Nephron progenitor cell (in vitro differentiated cells): ENCODE measurements at places on chromosomes 6 and 20.

- peaks cover 3% of the 10 kb centered on the region for H3K27me3 ChIP-seq
- H3K27ac ChIP-seq, result peak overlapping the region; percentile 30
- H3K36me3 ChIP-seq, result peaks cover 43% of the 10 kb centered on the region
- peak overlapping the region; percentile 34 for H3K4me3 ChIP-seq
Measured at GRCh38 chr20:41052742-41053419, 24.3 kb downstream of the TOP1 start.

- peaks cover 73% of the 10 kb centered on the region for H3K27me3 ChIP-seq
- H3K36me3 ChIP-seq, result no peaks in the 10 kb centered on the region
- no peak for DNase-seq
- H3K27ac ChIP-seq, result no peak overlapping the region
- H3K4me1 ChIP-seq, result peaks cover 11% of the 10 kb centered on the region
- H3K4me3 ChIP-seq, result peak overlapping the region; percentile 48
Measured at GRCh38 chr6:136792095-136792409, 225 bp downstream of the MAP3K5 start.

GRCh38 chr6:83117802-83118201 lies 50.3 kb downstream of the DOP1A start:
- no peaks in the 10 kb centered on the region for H3K27me3 ChIP-seq
- no peaks in the 10 kb centered on the region for H3K4me1 ChIP-seq
- no peak overlapping the region for H3K4me3 ChIP-seq
- peaks cover 7% of the 10 kb centered on the region for H3K36me3 ChIP-seq
- no peak for DNase-seq

GRCh38 chr6:69868252-69868804 lies 2.0 kb downstream of the COL19A1 start:
- H3K4me1 ChIP-seq, result peaks cover 18% of the 10 kb centered on the region
- H3K27me3 ChIP-seq, result peaks cover 64% of the 10 kb centered on the region
- H3K27ac ChIP-seq, result no peak overlapping the region
- DNase-seq, result no peak
- peak overlapping the region; percentile 82 for H3K4me3 ChIP-seq
- no peaks in the 10 kb centered on the region for H3K36me3 ChIP-seq

- H3K27ac ChIP-seq, result no peak overlapping the region
- H3K36me3 ChIP-seq, result no peaks in the 10 kb centered on the region
- H3K4me3 ChIP-seq, result peak overlapping the region; percentile 83
- H3K4me1 ChIP-seq, result peaks cover 16% of the 10 kb centered on the region
- no peak for DNase-seq
Measured at GRCh38 chr6:117264369-117264691, 1.0 kb upstream of the VGLL2 start.

DNA sequence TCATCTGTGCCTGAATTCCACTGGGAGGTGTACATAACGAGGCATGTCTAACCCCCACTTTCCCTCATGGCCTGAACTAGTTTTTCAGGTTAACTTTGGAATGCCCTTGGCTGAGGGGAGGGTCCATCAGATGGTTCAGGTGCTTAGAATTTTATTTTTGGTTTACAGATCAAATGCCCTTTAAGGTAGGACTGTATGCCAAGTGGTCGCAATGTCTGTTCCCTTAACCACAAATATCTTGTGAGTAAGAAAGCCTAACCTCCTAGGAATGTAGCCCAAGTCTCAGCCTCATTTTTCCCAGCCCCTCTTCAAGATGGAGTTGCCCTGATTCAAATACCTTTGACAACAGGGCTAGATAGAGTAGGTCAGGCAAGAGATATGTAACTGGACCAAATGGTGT lies 78.4 kb downstream of the RNASET2 start:
- H3K27me3 ChIP-seq, result peaks cover 15% of the 10 kb centered on the region
- no peaks in the 10 kb centered on the region for H3K36me3 ChIP-seq
- H3K4me1 ChIP-seq, result no peaks in the 10 kb centered on the region
- no peak for DNase-seq

DNA sequence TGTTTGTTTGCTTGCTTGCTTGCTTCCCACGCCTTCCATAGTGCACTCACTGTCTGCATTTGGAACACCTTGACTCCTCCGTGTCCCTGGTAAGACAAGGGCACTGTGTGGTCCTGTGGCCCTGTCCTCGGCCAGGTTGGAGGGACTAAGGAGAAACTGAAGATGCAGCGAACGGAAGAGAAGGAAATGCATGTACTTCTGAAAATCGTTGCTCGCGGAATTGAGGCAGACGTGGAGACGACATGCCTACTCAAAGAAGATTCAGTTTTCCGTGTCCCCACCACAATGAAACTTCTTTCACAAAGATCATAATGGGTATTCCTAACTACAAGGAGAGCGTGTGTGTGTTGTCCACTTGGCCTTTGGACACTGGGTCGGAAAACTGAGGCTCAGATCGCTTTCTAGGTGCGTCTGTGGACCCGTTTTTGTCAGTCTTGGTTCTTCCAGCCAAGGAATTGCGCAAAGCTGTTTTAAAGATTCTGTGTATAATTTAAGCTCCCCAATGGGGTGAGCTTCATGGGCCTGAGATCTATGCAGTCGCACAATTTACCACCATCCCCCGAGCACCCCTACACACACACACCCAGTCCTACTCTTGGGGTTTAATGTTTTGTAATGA lies 120.4 kb upstream of the ZNF184 start:
- H3K4me1 ChIP-seq, result no peaks in the 10 kb centered on the region
- peak; percentile 21 for DNase-seq
- H3K4me3 ChIP-seq, result no peak overlapping the region

- peaks cover 3% of the 10 kb centered on the region for H3K27me3 ChIP-seq
- peaks cover 58% of the 10 kb centered on the region for H3K4me1 ChIP-seq
- peaks cover 13% of the 10 kb centered on the region for H3K36me3 ChIP-seq
- DNase-seq, result no peak
Measured at GRCh38 chr6:87697581-87698546, 4.2 kb downstream of the AKIRIN2 start.

DNA sequence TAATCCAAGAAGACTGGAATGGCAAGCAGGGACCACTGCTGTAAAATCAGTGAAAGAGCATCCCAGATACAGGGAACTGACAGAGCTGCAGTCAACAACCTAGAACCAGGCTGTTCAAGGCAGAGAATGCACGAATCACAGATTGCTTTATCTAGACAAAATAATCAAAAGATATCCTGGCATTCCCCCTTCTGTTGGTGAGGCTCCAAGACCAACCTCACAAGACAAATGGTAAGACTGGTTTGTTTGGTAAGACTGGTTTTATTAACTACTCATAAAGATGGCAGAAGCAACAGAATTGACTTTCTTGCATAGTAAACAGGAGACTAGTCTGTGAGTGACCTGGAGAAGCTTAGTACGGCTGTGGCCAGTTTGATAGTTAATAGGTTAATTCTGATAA lies 88.8 kb upstream of the AHI1 start:
- peaks cover 3% of the 10 kb centered on the region for H3K36me3 ChIP-seq
- H3K4me1 ChIP-seq, result no peaks in the 10 kb centered on the region
- no peak overlapping the region for H3K4me3 ChIP-seq
- H3K27me3 ChIP-seq, result peaks cover 4% of the 10 kb centered on the region
- no peak for DNase-seq

GRCh38 chr6:166201878-166202277 lies 34.2 kb upstream of the TBXT start:
- no peak overlapping the region for H3K4me3 ChIP-seq
- no peak for DNase-seq
- H3K27me3 ChIP-seq, result peaks cover 9% of the 10 kb centered on the region
- H3K27ac ChIP-seq, result no peak overlapping the region

DNA sequence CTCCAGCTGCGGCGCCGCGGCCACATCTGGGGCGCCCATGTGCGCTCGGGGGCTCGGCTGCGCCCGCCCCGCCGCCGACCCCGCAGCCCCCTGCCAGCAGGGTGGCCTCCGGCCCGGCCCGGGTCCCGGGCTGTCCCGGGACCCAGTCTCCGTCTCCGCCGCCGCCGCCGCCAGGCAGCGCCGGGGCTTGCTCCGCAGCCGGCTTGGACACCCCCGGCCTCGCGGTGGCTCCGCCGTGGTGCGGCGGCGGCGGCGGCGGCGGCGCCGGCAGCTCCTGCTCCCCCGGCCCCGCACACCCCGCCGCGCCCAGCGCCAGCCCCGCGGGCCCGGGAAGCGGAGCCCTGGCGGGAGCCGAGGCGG lies 219 bp downstream of the ISM1 start:
- H3K4me1 ChIP-seq, result peaks cover 57% of the 10 kb centered on the region
- H3K27ac ChIP-seq, result no peak overlapping the region
- peak overlapping the region; percentile 84 for H3K4me3 ChIP-seq
- DNase-seq, result no peak
- H3K36me3 ChIP-seq, result peaks cover 12% of the 10 kb centered on the region
- H3K27me3 ChIP-seq, result peaks cover 33% of the 10 kb centered on the region

DNA sequence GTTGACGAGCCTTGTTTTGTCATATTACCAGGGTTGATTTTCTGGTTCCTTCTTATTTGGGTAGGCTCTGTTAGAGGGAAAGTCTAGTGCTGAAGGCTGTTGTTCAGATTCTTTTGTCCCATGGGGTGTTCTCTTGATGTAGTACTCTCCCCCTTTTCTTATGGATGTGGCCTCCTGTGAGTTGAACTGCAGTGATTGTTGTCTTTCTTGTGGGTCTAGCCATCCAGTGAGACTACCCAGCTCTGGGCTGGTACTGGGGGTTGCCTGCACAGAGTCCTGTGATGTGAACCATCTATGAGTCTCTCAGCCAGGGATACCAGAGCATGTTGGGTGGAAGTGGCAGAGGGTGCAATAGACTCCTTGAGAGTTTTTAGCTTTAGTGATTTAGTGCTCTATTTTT lies 680.6 kb downstream of the RFPL4B start:
- no peaks in the 10 kb centered on the region for H3K27me3 ChIP-seq
- DNase-seq, result no peak
- H3K4me3 ChIP-seq, result no peak overlapping the region
- no peaks in the 10 kb centered on the region for H3K4me1 ChIP-seq

DNA sequence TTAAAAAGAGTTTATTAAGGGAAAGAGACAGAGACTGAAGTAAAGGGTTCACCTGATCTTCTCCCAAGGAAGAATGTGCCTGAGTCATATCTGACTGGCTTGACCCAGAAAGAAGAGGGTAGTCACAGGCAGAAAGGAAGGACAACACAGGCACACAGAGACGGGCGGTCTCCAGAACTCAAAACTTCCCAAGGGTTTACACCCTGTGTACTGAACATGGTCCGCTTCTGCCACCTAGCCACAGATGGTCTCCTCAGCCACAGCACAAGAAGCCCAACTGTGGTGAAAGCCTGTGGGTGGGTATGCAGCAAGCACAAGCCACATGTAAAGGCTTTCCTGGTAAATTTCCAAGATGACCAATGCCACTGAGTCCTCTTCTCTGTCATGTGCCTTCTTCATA lies 17.2 kb downstream of the UNC5CL start:
- no peak overlapping the region for H3K27ac ChIP-seq
- H3K36me3 ChIP-seq, result peaks cover 43% of the 10 kb centered on the region
- H3K27me3 ChIP-seq, result peaks cover 4% of the 10 kb centered on the region
- no peak for DNase-seq
- no peak overlapping the region for H3K4me3 ChIP-seq
- peaks cover 13% of the 10 kb centered on the region for H3K4me1 ChIP-seq

DNA sequence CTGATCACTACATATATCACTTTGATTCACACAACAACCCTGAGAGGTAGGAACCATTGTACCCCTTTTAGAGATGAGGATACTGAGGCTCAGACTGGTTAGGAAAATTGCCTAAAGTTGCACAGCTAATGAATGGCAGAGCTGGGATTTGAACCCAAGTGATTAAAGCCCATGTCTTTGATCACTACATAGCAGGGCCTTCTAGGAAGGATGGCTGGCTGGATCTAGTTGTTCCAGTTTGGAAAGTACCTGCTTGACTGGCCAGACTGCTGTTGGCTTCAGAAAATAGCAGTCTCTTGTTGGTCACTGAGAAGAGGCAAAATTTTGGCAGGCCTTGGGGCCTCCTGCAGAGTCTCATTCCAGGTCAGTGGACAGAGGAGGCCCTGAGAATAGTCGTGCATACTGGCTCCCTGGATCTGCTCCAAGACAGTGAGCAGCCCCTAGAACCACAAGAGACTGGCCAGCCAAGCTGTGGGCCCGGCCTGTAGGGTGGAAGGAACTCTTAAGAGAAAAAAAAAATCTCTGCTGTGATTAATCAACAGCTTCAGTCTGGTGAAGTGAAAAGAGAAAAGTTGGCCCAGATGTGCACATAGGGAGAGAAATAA lies 17.5 kb downstream of the PPARD start:
- DNase-seq, result no peak
- peak overlapping the region; percentile 99 for H3K27ac ChIP-seq
- peaks cover 2% of the 10 kb centered on the region for H3K27me3 ChIP-seq

GRCh38 chr6:14601490-14601889 lies 483.9 kb downstream of the CD83 start:
- H3K27ac ChIP-seq, result no peak overlapping the region
- H3K4me1 ChIP-seq, result peaks cover 16% of the 10 kb centered on the region
- no peak overlapping the region for H3K4me3 ChIP-seq

DNA sequence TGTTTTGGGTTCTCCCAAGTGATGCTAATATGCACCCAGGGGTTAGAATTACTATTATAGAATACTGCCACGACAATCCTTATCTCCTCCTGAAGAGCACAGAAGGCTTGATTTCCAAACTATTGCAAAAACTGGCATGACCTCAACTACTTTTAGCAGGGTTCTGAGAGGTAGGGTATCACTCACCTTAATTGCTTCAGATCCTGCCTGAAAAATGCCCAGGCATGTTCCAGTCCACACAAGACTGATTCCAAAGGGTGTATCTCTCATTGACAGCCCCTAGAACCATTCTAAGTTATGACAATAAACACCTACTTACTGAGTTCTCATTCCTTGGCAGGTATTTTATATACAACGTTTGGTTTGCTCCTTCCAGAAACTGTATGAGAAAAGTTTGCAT lies 5.0 kb upstream of the DSE start:
- no peak overlapping the region for H3K4me3 ChIP-seq
- DNase-seq, result no peak
- H3K36me3 ChIP-seq, result peaks cover under 1% of the 10 kb centered on the region
- H3K4me1 ChIP-seq, result peaks cover 10% of the 10 kb centered on the region
- no peak overlapping the region for H3K27ac ChIP-seq

DNA sequence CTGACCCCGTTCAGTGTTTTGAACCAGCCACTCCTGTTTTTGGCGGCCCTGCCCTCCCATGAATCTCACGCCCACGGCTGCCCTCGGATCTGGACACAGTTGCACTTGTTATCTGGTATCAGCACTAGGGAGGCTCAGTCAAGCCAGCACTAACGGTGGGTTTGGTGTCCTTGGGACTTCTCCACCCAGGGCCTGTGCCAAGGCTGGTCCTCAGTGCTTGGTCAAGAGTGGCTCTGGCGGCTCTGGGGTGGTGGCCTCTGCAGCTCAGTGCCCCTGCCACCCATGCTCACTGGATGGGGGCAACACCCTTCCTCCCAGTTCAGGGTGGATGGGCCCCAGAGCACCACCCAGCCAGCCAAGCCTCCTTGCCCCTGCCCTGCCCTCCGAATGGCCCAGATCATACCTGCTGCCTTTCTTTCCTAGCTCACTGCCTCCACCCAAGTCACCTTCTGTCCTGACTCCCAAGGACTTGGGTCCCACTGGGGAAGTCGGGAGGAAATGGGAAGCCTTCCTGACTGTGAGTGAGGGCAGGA lies 54.7 kb downstream of the SSR1 start:
- DNase-seq, result no peak
- H3K4me3 ChIP-seq, result peak overlapping the region; percentile 28
- H3K27me3 ChIP-seq, result peaks cover 3% of the 10 kb centered on the region
- H3K27ac ChIP-seq, result peak overlapping the region; percentile 88
